Heart right ventricle (tissue), 16 donors: ENCODE measurements at places on chromosomes 4 and X. TPM values are rescaled to one million over a fixed set of nuclear protein-coding genes. Genes with fewer than 3 reads are reported as not detected.
A peak's percentile ranks its signal among the peaks of the same experiment; 100 is the strongest.

The APEX2 gene
- 9.6 TPM for total RNA-seq

The BCORL1 gene
- 8.4 TPM for total RNA-seq

The SOWAHD gene
- not detected for total RNA-seq

The MAGEB2 gene
- total RNA-seq, result not detected

The HAND2 gene
- total RNA-seq, result 196 TPM

DNA sequence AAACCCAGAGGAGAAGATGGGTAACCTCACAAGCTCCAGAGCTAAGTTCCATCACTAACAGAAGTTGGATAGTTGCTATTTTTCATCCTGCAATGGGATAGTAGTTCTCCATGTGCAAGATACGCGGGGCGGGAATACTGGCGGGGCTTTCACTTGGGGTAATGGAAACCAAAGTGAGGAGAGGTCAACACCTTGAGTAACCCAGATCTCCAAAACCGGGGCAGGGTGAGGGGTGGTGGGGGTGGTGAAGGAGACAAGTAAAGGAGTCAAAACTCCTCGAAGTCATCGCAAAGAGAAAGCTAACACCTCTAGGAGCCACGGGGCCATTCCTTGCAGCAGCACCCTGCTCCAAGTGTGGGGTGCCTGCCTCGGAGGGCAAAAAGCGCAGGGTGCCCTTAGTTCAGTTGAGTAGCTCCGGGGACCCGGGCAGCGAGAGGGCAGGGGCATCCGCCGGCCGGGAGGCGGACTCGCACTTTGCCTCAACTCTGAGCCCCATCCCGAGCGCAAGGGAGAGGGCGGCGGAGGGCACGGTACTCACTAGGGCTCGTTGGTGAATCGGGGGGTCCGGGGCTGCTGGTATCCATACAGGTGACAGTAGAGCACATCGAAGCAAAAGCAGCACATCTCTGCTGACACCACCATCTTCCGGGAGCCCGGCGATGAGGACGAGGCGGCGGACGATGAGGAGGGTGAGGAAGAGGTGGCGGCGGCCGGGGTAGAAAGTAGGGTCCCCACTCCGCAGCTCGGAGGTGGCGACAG, 645 bp downstream of the AMMECR1 start:
- H3K4me3 ChIP-seq, result peak overlapping the region; percentile 53
- no peaks in the 10 kb centered on the region for H3K27me3 ChIP-seq
- H3K4me1 ChIP-seq, result peaks cover 3% of the 10 kb centered on the region
- peak overlapping the region; percentile 88 for H3K27ac ChIP-seq
- H3K36me3 ChIP-seq, result no peaks in the 10 kb centered on the region

DNA sequence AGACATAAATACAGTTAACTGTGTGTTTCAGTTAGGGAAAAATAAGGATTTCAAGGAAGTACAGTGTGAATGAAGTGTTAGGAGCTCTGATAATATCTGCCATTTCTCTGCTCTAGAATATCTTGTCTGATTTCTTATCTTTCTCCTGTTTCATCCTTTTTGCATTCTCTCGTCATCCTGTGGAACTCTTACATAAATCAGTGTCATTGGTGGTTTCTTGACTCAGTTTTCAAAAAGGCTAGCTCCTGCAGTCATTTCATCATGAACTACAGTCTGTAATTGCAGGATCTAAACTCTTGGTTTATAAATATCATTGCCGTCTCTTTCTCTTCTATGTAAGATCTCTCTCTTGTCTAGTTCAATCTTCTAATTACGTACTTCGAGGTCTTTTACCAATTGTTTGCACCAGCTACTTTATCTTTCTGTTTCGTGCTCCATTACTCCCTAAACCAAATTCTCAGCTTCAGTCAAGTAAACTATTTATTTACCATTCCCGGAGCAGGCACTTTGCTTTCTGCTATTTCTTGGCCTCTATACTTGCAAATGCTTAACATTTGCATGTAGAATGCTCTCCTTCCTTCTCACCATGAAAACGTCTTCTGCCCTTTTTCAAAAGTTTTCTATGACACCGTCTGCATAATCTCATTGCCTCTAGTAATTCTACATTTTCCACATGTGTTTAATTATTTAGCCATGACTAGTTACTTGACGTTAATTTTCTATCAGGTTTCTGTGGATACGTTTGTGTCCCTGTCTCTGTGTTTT, 294.0 kb downstream of the TENM3 start:
- H3K4me3 ChIP-seq, result no peak overlapping the region
- no peaks in the 10 kb centered on the region for H3K4me1 ChIP-seq
- H3K27me3 ChIP-seq, result no peaks in the 10 kb centered on the region
- H3K36me3 ChIP-seq, result no peaks in the 10 kb centered on the region

DNA sequence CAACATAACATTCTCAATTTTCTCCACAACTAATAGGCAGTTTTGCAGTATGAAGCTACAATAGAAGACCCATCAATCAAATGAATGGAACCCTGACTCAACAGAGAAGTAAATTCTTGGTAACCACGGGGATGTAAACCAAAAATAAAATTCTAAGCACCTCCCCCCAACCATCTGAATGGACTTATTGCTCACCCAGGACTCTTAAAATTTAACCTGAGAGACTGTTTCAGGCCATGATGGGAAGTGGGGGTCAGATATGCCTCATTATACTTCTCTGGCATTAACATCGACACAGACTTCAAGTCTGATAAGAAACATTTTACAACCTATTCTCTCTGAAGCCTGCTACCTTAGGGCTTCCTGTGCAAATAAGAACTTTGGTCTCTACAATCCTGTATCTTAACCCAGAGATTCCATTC, 620.9 kb downstream of the TLL1 start:
- no peaks in the 10 kb centered on the region for H3K4me1 ChIP-seq
- H3K27ac ChIP-seq, result no peak overlapping the region
- H3K27me3 ChIP-seq, result no peaks in the 10 kb centered on the region
- H3K36me3 ChIP-seq, result no peaks in the 10 kb centered on the region

- no peak overlapping the region for H3K4me3 ChIP-seq
- no peaks in the 10 kb centered on the region for H3K27me3 ChIP-seq
- H3K4me1 ChIP-seq, result no peaks in the 10 kb centered on the region
- no peak overlapping the region for H3K27ac ChIP-seq
- no peaks in the 10 kb centered on the region for H3K36me3 ChIP-seq
Observed at GRCh38 chr4:169861593-169861992, 103.8 kb upstream of the HPF1 start.

GRCh38 chrX:106341823-106342222, 173.7 kb downstream of the PWWP3B start:
- DNase-seq, result no peak
- H3K36me3 ChIP-seq, result no peaks in the 10 kb centered on the region
- H3K4me3 ChIP-seq, result no peak overlapping the region
- no peak overlapping the region for H3K27ac ChIP-seq
- H3K4me1 ChIP-seq, result no peaks in the 10 kb centered on the region

DNA sequence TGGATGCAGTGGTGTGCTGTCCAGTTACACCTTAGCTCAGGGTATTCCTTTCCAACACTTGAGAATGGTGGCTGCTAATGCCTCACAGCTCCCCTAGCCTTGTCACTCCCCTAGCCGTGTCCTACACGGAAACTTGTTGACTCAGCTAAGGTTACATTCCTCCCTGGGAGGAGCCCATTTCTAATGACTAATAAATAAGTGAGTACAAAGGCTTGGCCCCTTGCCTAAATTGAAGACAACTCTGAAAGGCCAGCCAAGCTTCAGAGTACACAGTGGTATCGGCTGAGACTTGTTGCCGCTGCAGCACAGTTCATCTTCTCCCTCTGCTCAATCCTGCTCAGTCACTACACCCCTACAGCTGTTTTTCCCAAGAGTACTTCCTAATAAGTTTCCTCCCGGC, 21.2 kb upstream of the SLC25A31 start:
- no peaks in the 10 kb centered on the region for H3K27me3 ChIP-seq
- no peak overlapping the region for H3K4me3 ChIP-seq
- peaks cover 47% of the 10 kb centered on the region for H3K36me3 ChIP-seq
- no peaks in the 10 kb centered on the region for H3K4me1 ChIP-seq
- H3K27ac ChIP-seq, result no peak overlapping the region
- DNase-seq, result peak; percentile 15

DNA sequence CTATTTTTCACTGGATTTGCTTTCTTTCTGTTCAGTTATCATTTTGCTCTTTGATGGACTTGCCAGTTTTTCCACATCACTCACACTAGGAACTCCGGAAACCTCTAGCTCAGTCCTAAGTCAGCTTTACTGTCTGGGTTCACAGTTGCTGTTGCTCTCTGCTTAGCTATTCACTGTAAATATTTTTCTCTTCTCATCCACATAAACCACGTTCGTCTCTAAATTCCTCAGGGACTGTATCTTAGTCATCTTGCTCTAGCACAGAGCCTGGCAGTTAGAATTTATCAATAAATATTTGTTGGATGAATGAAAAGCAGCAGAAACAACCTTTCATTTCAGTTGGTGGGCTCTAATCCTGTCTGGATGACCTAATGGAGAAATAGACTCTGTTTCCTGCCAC, 119.4 kb upstream of the DMD start:
- H3K36me3 ChIP-seq, result no peaks in the 10 kb centered on the region
- no peak overlapping the region for H3K27ac ChIP-seq
- H3K4me3 ChIP-seq, result no peak overlapping the region
- no peak for DNase-seq

DNA sequence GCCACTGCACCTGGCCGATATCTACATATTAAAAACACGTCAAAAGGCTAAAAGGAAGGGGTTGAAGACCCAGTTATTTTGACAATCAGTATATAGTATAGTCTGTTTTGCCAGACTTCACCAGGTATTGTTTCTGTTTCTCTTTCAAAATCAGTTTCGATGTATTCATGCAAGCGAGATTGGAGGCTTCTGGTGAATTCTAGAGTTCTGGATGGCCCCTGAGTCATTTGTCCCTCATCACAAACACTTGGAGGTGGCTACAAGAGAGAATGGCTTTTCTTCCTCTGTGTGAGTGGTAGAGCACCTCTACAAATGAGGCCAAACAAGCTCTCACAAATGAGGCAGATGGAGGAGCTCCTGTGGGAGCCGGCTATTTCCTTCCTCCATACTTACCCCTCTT, 68.6 kb upstream of the ADGRG2 start:
- DNase-seq, result no peak
- H3K27me3 ChIP-seq, result peaks cover 14% of the 10 kb centered on the region
- no peak overlapping the region for H3K4me3 ChIP-seq
- H3K27ac ChIP-seq, result no peak overlapping the region
- no peaks in the 10 kb centered on the region for H3K4me1 ChIP-seq

DNA sequence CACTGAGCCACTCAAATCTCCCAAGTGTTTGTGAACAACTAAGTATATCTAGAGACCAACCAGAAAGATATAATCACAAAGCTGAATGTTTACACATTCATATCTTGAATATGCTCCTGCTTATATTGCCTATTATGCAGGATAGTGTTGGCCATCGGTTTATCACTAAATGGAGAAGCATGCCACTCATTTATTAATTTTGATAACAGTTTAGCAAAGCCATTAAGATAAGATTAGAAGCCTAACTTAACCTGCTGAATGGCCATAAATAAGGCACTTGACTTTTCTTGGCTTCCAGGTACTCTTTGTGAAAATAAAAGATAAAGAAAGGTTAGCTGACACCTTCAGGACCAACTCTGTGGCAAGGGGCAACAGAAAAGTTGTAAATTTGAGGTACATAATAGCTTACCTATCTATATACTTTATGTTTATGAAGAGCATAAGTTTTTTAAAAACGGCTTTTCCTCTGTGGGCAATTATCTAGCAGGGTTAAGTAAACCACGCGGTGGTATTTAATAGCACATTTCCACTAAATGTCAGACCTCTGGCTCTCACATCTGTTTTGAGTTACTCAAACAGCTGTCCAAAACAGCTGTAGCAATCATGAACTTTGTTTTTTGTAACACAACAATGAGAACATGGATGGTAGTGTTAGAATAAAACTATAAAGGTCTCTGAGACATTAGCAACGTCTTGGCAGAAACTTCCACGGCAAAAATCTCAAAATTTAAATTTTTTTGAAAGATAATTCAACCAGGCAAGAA, 58.8 kb upstream of the FTHL17 start:
- H3K36me3 ChIP-seq, result no peaks in the 10 kb centered on the region
- H3K27me3 ChIP-seq, result no peaks in the 10 kb centered on the region
- H3K4me3 ChIP-seq, result no peak overlapping the region
- H3K4me1 ChIP-seq, result no peaks in the 10 kb centered on the region
- DNase-seq, result no peak
- no peak overlapping the region for H3K27ac ChIP-seq

- no peak overlapping the region for H3K4me3 ChIP-seq
- H3K27me3 ChIP-seq, result no peaks in the 10 kb centered on the region
- H3K4me1 ChIP-seq, result no peaks in the 10 kb centered on the region
- no peak overlapping the region for H3K27ac ChIP-seq
Observed at GRCh38 chr4:137474711-137475301, 57.5 kb downstream of the PCDH18 start.

GRCh38 chr4:20639346-20639745, 60.9 kb upstream of the PACRGL start:
- DNase-seq, result no peak
- H3K27me3 ChIP-seq, result no peaks in the 10 kb centered on the region
- H3K27ac ChIP-seq, result no peak overlapping the region
- H3K4me1 ChIP-seq, result no peaks in the 10 kb centered on the region
- H3K36me3 ChIP-seq, result no peaks in the 10 kb centered on the region

- DNase-seq, result no peak
- no peaks in the 10 kb centered on the region for H3K4me1 ChIP-seq
- no peaks in the 10 kb centered on the region for H3K27me3 ChIP-seq
- H3K4me3 ChIP-seq, result no peak overlapping the region
- no peak overlapping the region for H3K27ac ChIP-seq
Observed at GRCh38 chrX:23497919-23498318, 163.3 kb downstream of the PTCHD1 start.

GRCh38 chr4:47617607-47618006, 132.5 kb downstream of the ATP10D start:
- no peaks in the 10 kb centered on the region for H3K27me3 ChIP-seq
- H3K4me3 ChIP-seq, result no peak overlapping the region
- H3K27ac ChIP-seq, result no peak overlapping the region
- no peaks in the 10 kb centered on the region for H3K36me3 ChIP-seq

DNA sequence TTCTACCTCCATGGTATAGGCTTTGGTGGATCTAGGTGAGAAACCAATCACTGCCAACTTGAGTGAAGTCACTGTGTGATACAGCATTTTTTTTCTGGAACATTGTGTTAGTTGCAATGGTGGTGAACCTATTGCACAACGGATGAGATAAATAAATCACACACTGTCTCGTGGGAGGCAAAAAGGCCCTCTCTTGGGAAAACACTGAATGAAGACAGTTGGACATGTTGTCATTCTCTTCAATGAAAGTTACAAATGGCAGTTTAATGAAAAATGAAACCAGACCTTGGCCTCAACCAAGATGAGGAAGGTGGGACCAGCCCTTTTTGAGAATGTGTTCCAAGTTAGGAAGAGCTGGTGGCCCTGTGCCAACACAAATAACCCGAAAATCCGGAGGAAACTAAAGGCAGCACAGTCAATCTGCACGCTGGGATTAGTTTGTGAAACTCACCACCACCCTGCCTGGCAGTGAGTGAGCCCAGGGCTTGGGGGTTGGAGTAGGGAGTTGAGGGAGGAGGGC, 5.4 kb upstream of the ADGRG2 start:
- peak; percentile 18 for DNase-seq
- H3K36me3 ChIP-seq, result no peaks in the 10 kb centered on the region
- no peak overlapping the region for H3K4me3 ChIP-seq

GRCh38 chr4:24583451-24584210, 723 bp downstream of the DHX15 start:
- DNase-seq, result peak; percentile 69
- no peaks in the 10 kb centered on the region for H3K36me3 ChIP-seq
- peaks cover 40% of the 10 kb centered on the region for H3K4me1 ChIP-seq
- no peaks in the 10 kb centered on the region for H3K27me3 ChIP-seq

- H3K27me3 ChIP-seq, result no peaks in the 10 kb centered on the region
- H3K4me3 ChIP-seq, result no peak overlapping the region
- peaks cover 10% of the 10 kb centered on the region for H3K4me1 ChIP-seq
- no peaks in the 10 kb centered on the region for H3K36me3 ChIP-seq
- no peak overlapping the region for H3K27ac ChIP-seq
Observed at GRCh38 chr4:149248191-149248764, 567.4 kb downstream of the IQCM start.

- H3K27me3 ChIP-seq, result no peaks in the 10 kb centered on the region
- no peak overlapping the region for H3K4me3 ChIP-seq
- no peak overlapping the region for H3K27ac ChIP-seq
- H3K36me3 ChIP-seq, result no peaks in the 10 kb centered on the region
- no peaks in the 10 kb centered on the region for H3K4me1 ChIP-seq
Observed at GRCh38 chr4:90084967-90085295, 42.3 kb upstream of the CCSER1 start.
